ENCODE measurements at places on chromosomes 3 and 15. TPM values are rescaled to one million over a fixed set of nuclear protein-coding genes. Genes with fewer than 3 reads are reported as not detected.

- no peaks in the 10 kb centered on the region for H3K36me3 ChIP-seq
- no peak for DNase-seq
- H3K4me3 ChIP-seq = no peak overlapping the region
- no peaks in the 10 kb centered on the region for H3K4me1 ChIP-seq
These were observed 109.9 kb downstream of the TLE3 start for GRCh38 chr15:69987492-69988489.

DNA sequence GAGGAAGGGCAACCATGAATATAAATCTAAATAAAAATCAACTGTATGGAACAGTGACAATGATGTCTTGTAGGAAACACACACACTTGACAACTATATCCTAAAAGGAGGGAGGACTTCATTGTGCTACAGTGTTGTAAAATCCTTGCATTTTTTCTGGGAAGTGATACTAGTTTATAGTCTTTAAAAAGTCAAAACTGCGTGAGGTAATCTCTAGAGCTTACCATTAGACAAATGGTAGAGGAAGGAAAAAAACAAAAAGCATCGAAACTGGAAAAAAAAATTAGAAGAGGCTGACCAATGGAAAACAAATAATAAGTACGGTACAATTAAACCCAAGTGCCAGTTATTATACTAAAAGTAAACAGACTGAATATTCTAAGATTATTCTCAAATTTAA is 38.7 kb downstream of the CHSY1 start:
- H3K27ac ChIP-seq = no peak overlapping the region
- DNase-seq = no peak
- no peaks in the 10 kb centered on the region for H3K27me3 ChIP-seq
- no peak overlapping the region for H3K4me3 ChIP-seq
- no peaks in the 10 kb centered on the region for H3K36me3 ChIP-seq

GRCh38 chr3:152842413-152842812 is 7.5 kb downstream of the P2RY1 start:
- DNase-seq = no peak
- no peaks in the 10 kb centered on the region for H3K36me3 ChIP-seq

GRCh38 chr3:37741644-37742043 is 120.0 kb upstream of the CTDSPL start:
- peak; percentile 21 for DNase-seq
- no peaks in the 10 kb centered on the region for H3K27me3 ChIP-seq
- H3K4me1 ChIP-seq = peaks cover 56% of the 10 kb centered on the region
- no peak overlapping the region for H3K4me3 ChIP-seq
- no peak overlapping the region for H3K27ac ChIP-seq

GRCh38 chr3:10845001-10845761 is 29.2 kb downstream of the SLC6A11 start:
- no peak overlapping the region for H3K4me3 ChIP-seq
- H3K4me1 ChIP-seq = no peaks in the 10 kb centered on the region
- peaks cover 44% of the 10 kb centered on the region for H3K27me3 ChIP-seq
- DNase-seq = no peak
- no peak overlapping the region for H3K27ac ChIP-seq
- H3K36me3 ChIP-seq = no peaks in the 10 kb centered on the region

DNA sequence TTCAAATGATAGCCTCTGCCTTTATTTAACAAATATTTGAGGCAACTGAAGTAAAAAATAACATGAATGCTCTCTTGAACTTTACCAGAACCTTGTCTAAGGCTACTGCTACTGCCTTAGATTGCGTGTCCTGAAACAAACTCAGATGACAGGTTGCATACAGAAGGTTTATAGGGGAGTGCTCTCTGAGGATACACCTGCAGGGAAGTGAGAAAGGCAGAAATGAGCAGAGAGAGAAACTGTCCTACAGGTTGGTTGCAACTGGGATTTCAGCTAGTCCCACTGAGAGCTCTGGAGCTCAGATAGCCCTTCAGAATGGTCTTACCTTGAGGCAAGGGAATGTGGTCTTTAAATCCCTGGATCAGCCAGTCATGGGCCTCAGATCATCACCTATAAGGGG is 165.5 kb downstream of the IL5RA start:
- no peak for DNase-seq
- no peaks in the 10 kb centered on the region for H3K4me1 ChIP-seq
- H3K27ac ChIP-seq = no peak overlapping the region
- H3K27me3 ChIP-seq = no peaks in the 10 kb centered on the region
- H3K4me3 ChIP-seq = no peak overlapping the region

DNA sequence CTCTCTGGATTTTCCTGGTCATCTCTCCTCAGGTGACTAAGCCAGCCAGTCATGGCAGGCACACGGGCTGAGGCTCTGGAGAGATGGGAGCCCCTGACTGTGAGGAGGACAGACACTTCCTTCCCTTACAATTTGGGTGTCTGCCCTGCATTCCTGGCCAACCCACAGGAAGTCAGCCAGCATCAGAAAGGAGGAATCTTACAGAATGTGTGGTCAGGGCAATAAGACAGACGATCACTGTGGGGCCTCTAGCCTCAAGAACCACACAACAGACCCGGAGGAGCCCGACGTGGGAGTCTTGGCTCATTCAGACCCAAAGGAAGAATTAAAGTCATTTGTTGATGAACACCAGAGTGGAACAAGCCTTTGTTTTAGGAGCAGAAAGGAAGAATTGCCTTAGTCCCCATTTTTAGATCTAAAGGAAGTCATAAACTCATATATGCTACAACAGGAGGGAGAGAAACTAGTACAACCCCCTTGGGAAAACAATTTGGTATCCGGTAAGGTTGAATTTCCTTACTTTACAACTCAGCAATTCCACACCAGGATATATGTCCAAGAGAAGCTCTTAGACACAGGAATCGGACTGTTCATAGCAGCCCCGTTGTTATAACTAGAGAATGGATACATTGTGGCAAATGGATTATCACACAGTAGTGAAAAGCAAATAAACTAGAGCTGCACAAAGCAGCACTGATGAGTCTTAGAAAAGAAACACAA is 62.2 kb downstream of the ABTB1 start:
- peaks cover 2% of the 10 kb centered on the region for H3K4me1 ChIP-seq
- no peak for DNase-seq
- no peak overlapping the region for H3K4me3 ChIP-seq
- H3K27me3 ChIP-seq = no peaks in the 10 kb centered on the region
- no peaks in the 10 kb centered on the region for H3K36me3 ChIP-seq

GRCh38 chr15:79948095-79948695 is 22.8 kb downstream of the BCL2A1 start:
- H3K4me3 ChIP-seq = no peak overlapping the region
- no peaks in the 10 kb centered on the region for H3K4me1 ChIP-seq
- no peaks in the 10 kb centered on the region for H3K36me3 ChIP-seq
- DNase-seq = no peak
- H3K27ac ChIP-seq = no peak overlapping the region
- no peaks in the 10 kb centered on the region for H3K27me3 ChIP-seq

GRCh38 chr15:36468746-36469145 is 110.7 kb upstream of the CDIN1 start:
- H3K4me3 ChIP-seq = no peak overlapping the region
- peaks cover 16% of the 10 kb centered on the region for H3K4me1 ChIP-seq
- peak overlapping the region; percentile 2 for H3K27ac ChIP-seq
- peak; percentile 37 for DNase-seq
- no peaks in the 10 kb centered on the region for H3K36me3 ChIP-seq

The PPM1L gene
- polyA plus RNA-seq = 4.6 TPM

The GTF2A2 gene
- 227 TPM for polyA plus RNA-seq

The UQCRC1 gene
- 870 TPM for polyA plus RNA-seq

The TBCCD1 gene
- polyA plus RNA-seq = 16.4 TPM

The PIGB gene
- 6.3 TPM for polyA plus RNA-seq

The SCG3 gene
- polyA plus RNA-seq = not detected

The GABRB3 gene
- 1.2 TPM for polyA plus RNA-seq

All from cardiac muscle cell (in vitro differentiated cells and primary cell).